ENCODE measurements at places on chromosomes 6 and 20.

GRCh38 chr6:56368491-56368890 lies 121.1 kb upstream of the COL21A1 start:
- no peak for DNase-seq

DNA sequence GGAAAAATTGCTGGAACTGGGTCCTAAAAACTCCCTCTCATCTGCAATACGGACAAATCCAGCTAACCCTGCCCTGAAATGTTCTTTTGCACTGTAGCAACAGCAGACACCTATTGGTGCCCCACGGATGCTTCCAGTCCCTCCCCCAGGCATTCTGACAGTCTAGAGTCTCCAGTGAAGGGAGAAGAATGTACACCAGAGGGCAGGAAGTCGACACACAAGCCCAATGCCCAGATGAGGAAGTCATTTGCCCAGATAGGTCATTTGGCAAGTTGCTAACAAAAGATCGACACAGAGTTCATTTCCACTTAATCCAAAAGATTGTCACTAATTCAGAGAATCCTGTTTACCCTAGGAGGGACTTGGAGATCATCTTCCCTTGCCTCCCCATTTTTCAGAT lies 293.0 kb upstream of the PRDM1 start:
- DNase-seq, result no peak

DNA sequence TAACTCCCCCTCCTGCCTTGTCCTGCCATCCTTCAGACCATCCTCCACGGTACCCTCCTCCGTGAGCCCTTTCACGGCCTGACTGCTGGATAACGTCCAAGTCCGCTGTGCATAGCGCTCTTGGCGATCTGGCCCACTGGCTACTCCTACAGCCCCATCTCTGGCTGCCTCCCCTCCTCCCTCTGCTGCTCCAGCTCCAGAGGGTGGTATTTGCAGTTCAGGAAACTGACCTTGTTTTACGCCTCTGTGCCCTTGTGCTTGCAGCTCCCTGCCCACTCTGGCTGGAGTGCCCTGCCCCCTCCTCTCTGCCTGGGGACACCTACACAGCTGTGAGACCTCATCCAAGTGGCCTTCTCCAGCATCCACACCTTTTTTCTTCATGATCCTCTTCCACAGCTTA lies 6.5 kb upstream of the RREB1 start:
- DNase-seq, result no peak

- no peak for DNase-seq
These were observed 5.8 kb downstream of the CUL9 start for GRCh38 chr6:43187821-43188220.

DNA sequence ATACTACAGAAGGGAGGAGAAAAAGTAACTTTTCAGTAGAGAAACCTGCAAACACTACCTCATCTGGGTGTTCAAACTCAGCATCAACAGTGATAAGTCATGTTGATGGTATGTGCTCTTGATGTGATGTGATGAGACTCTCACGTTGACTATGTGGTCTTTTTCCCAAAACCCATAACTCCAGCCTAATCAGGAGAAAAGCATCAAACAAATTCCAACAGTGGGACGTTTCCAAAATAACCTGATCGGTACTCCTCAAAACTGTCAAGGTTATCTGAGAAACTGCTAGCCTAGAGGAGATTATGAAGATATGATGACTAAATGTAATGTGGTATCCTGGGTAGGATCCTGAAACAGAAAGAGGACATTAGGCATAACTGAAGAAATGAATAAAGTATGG lies 41.9 kb upstream of the TAB2 start:
- DNase-seq, result no peak

DNA sequence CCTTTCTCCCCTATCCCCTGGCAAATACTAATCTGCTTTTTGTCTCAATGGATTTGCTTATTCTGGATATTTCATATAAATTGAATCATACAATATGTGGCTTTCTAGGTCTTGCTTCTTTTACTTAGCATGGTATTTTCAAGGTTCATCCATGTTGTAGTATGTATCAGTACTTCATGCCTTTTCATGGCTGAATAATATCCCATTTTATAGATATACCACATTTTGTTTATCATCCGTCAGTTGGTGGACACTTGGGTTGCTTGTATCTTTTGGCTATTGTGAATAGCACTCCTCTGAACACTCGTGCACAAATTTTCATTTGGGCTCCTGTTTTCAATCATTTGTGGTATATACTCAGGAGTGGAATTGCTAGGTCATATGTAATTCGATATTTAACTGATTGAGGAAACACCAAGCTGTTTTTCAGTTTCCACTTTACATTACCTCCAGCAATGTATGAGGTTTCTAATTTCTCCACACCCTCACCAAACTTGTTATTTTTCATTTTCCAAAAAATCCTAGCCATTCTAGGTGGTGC lies 30.5 kb upstream of the RIPPLY2 start:
- no peak for DNase-seq

DNA sequence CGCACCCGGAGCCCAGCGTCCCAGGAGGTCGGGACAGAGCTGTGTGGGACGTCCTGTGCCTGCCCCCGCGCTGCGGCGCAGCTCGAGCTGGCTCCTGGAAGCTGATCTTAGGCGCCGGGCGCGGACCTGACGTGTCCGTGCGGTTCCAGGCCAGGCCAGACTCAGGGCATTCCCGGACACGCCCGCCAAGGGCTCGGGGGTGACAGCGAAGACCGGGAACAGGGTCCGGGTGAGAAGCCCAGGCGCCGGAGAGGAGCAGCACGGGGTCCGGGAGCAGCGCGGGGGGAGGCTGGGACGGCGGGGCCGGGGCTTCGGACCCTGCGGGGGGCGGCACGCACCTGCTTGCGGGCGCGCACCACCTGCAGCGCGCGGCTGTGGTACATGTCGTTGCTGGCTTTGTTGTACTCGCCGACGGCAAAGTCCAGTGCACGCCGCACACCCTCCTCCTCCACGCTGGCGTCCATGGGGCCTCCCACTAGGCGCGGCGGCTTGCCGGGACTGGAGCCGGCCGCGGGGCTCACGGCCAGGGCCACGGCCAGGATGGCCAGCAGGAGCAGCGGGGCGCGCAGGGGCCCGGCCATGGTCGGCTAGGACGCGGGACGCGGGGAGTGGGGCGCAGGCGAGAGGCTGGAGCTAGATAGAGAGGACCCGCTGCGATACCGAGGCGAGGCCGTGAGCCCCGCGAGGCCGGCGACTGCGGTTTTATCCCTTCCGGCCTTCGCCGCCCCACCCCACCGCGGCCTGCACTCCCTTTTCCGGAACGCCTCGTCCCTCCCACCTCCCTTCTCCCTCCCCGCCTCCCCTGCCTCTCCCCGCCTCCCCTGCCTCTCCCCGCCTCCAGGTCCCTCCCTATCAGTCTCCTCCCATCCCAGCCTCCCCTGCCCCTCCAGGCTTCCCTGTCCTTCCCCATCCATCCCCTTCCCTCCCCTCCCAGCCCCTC lies at the start of gene CST3:
Gene CST3 (minus strand): TSS at position 674 of the 940 bp plus-strand sequence. CDS start 93 bp downstream, at position 581.
- DNase-seq, result no peak

DNA sequence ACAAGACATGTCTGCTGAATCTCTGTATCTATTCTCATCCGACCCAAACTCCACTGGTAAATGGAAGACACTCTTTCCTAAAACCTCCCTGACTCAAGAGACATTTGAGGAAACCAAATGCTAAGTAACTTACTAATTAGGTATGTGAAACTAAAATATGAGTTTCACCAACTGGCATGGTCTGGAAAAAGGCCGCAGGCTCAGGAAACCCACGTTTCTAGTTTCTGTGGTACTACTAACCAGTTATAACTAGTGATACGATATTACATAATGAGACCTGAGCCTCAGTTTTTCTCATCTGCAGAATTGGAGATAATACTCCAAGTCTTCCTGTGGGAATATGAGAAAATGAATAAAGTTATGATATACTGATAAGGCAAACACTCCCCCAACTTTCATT lies 39.9 kb downstream of the ZNF391 start:
- no peak for DNase-seq

GRCh38 chr20:54284928-54285704 lies 77.2 kb downstream of the PFDN4 start:
- DNase-seq, result no peak

GRCh38 chr20:60036746-60037499 lies 78.7 kb downstream of the CDH26 start:
- DNase-seq, result no peak

- no peak for DNase-seq
These were observed 26.0 kb upstream of the PCMTD2 start for GRCh38 chr20:64229507-64230061.

GRCh38 chr20:22232473-22232872 lies 351.9 kb downstream of the FOXA2 start:
- no peak for DNase-seq

- no peak for DNase-seq
These were observed 144.2 kb upstream of the FBXL4 start for GRCh38 chr6:99091985-99092384.

- no peak for DNase-seq
These were observed 13.6 kb downstream of the BAK1 start for GRCh38 chr6:33566182-33567084.

GRCh38 chr6:154165478-154165877 lies 126.4 kb downstream of the OPRM1 start:
- DNase-seq, result no peak

DNA sequence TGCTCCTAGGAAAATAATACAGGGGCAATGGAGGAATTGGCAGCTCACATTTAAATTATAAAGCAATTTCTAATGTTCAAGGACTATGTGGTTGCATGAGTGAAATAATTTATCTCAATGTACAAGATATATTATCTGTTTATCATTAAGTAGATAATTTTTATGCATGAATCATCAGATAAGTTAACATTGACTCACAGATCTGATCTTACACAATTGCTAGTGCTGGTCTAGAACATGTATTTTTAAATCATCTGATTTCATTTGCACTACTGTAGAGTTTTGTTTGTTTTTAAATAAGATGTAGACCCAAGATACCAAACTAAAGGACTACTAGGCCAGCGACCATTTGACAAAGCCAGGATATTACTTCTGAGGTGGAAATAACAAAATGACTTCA lies 199.2 kb downstream of the BMP2 start:
- no peak for DNase-seq

DNA sequence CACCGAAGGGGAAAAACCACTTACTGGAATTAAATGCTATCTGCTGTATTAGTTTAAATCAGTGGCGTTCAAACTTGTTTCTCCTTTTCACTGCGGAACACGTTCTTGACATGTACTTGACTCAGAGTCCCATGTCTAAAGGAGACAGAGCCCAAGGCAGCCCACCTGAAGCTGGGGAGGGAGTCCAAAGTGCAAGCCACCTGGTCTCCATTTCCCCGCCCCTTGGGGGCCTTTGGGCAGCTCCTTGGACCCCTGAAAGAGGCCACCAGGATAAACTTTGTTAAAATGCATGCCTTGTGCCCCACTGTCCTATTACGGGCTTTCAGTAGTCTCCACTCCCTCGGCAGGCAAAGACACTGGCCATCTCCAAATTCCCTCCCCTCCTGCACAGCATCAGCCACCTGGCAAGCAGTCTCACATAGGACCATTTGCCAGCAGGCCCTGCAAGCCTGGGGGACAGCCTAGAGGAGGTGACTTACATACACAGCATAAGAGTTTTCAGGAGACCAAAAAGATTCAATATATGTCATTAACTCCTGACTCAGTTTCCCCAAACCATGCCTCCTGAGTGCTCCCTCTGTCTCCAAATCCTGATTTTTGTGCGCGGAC lies 6.7 kb downstream of the PCK1 start:
- no peak for DNase-seq

GRCh38 chr6:35727231-35727934 lies 9.4 kb upstream of the ARMC12 start:
- no peak for DNase-seq

GRCh38 chr6:15768999-15769398 lies 106.2 kb upstream of the DTNBP1 start:
- DNase-seq, result no peak

GRCh38 chr6:138371452-138371711 lies 6.3 kb upstream of the SMIM28 start:
- no peak for DNase-seq

- peak; percentile 44 for DNase-seq
These were observed 63.0 kb upstream of the CD2AP start for GRCh38 chr6:47414423-47415167.

DNA sequence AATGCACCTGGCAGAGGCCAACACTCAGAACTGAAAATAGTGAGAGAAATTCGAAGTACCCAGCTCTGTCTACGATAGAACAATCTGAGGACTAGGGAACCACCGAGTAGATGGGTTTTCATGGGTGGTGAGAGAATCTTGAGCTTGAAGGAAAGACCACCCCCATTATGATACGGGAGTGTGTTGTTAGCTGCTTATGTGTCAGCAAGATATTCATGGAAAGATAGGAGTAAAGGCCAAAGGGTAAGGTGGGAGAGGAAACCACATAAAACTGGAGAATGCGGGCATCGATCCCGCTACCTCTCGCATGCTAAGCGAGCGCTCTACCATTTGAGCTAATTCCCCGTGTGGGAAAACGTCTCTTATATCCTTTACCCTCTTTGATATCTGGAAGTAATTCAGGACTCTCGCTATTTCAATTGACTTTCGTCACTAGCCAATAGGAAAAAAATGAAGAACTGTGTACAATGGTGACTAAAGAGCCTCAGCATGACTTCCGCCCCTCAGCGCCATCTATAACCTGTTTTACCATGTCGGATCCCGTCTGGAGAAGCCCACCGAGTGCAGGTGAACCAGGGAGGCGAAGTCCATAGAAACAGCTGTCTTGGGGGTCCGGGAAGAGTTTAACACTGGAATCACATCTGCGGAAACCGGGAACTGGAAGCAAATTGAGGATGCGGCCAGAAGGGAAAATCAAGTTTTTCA lies 25.0 kb upstream of the ABT1 start:
- peak; percentile 72 for DNase-seq

DNA sequence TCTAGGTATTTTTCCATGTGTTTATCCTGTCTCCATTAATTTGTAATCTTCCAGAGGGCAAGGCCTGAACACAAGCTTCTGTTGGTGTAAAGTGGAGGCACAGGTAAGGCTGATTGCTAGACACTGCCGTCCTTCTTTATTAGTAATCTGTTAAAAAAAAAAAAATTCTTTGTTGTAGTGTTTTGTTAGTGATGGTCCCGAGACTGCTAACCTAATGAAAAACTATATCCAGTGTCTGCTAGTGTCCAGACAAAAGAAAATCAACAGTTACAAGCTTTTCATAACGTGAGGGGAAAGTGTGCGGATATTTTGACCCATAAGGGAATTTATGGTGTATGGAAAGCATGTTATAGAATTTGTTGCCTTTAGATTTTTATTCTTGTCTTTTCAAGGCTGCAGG lies 4.2 kb upstream of the HIVEP1 start:
- no peak for DNase-seq

GRCh38 chr20:12775041-12775440 lies 233.7 kb upstream of the SPTLC3 start:
- no peak for DNase-seq

- DNase-seq, result no peak
These were observed 641 bp downstream of the TEAD3 start for GRCh38 chr6:35496036-35496840.

- DNase-seq, result no peak
These were observed 51.4 kb downstream of the ZDHHC14 start for GRCh38 chr6:157432231-157432891.

GRCh38 chr20:7989379-7989778 lies 30.2 kb downstream of the TMX4 start:
- no peak for DNase-seq

GRCh38 chr6:3456395-3456897 lies 404 bp downstream of the SLC22A23 start:
- no peak for DNase-seq

Data from CD8-positive, alpha-beta memory T cell (primary cell).